ENCODE measurements at places on chromosomes 3 and 15. TPM values are rescaled to one million over a fixed set of nuclear protein-coding genes. Genes with fewer than 3 reads are reported as not detected.
A peak's percentile ranks its signal among the peaks of the same experiment; 100 is the strongest.

The ROPN1B gene
- total RNA-seq = 4.6 TPM

The RNF123 gene
- total RNA-seq = 46.1 TPM

- DNase-seq = no peak
Observed at GRCh38 chr3:135966271-135966961, 888 bp downstream of the PPP2R3A start.

- peak; percentile 88 for DNase-seq
Observed at GRCh38 chr15:73051807-73052652, at the start of gene NEO1. Gene NEO1 (plus strand): TSS chr15:73052463. CDS start chr15:73052676, 213 bp downstream.

DNA sequence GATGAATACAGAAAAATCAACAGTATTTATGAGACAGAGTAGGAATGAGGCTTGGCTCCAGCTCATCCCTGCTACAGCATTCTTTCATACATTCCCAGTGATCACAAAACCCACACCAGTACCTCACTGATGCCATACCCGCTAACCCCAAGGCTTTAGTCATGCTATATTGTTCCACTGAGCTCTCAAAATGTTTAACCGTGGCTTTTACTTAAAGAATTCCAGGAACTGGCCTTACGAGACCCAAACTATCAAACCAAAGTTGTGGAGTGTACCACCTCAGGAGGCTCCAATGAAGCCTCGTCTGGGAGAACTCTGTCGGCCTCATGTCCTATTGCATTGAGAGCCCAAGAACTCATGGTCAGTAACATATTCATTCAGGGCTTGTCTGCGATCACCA lies 278.9 kb downstream of the ULK4 start:
- DNase-seq = no peak
